ENCODE measurements at places on chromosomes 7 and 10. TPM values are rescaled to one million over a fixed set of nuclear protein-coding genes. Genes with fewer than 3 reads are reported as not detected.

DNA sequence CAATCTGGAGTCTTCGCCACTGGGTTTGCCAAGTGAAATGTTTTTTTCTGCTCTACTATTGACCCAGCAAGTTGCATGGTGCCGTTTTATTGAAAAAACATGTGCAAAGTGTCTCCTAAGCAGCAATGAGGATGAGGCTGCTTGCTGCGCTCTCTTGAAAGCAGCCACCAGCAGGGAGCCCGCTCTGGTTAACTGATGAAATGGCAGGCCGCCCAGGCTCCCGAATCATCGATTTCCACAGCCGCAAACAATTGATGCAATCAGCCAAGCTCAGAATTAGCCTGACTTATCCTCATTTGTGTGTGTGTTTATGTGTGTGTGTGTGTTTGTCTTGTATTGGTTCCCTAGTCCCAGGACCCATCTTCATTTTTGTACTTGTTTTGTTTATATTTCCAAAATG, 22.2 kb upstream of the LYZL1 start:
- DNase-seq = no peak

- peak; percentile 17 for DNase-seq
Measured at GRCh38 chr10:112434988-112435619, 11.6 kb downstream of the ZDHHC6 start.

- peak; percentile 87 for DNase-seq
Measured at GRCh38 chr10:30182191-30183054, 123.0 kb upstream of the JCAD start.

DNA sequence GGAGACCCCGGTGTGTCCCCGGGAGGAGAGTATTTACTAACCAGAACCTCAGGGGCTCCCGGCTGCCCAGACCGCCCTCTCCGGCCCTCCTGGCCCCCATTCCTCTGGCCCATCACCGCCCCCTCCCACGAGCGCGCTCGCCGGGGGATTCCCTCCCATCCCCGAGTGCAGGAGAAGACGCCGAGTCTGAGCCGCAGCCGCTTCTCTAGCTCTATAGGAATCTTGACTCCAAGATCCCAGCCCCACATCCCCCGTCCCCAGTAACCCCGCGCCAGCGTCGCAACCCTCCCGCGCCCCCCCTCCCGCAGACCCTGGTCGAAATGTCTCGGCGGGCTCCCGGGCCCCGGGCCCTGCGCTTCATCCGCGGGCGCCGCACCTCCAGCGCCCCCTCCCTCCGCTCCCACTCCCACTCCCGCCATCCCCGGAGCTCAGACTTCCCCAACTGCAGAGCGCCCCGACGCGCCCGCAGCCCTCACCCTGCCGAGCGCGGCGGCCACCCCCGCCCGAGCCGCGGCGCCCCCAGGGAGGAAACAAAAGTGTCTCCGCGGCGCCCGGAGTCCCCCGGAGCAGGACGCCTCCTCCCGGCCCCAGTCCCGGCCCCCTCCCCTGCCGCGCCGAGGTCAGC, 541 bp downstream of the ELMO1 start:
- DNase-seq = no peak

GRCh38 chr7:10972174-10972573, 1.5 kb upstream of the PHF14 start:
- DNase-seq = no peak

GRCh38 chr7:100974021-100974420, 4.7 kb downstream of the MUC12 start:
- DNase-seq = no peak

DNA sequence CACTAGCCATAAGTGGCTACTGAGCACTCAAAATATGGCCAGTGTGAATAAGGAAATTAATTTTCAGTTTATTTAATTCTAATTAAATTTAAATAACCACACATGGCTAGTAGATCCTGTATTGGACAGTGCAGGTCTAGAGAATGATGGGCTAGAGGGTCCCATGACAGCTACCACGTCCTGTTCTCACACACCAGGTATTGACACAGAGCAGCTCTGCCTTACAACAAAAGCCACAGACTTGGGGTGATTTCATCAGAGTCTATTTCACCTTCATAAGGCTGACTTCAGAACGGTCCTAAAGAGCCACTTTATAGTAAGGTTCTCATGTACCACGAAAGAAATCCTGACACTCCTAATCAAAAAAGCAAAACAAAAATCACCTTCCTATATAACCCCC, 111.3 kb downstream of the UBE2H start:
- DNase-seq = no peak

GRCh38 chr10:21010615-21011014, 113.5 kb upstream of the NEBL start:
- DNase-seq = no peak

DNA sequence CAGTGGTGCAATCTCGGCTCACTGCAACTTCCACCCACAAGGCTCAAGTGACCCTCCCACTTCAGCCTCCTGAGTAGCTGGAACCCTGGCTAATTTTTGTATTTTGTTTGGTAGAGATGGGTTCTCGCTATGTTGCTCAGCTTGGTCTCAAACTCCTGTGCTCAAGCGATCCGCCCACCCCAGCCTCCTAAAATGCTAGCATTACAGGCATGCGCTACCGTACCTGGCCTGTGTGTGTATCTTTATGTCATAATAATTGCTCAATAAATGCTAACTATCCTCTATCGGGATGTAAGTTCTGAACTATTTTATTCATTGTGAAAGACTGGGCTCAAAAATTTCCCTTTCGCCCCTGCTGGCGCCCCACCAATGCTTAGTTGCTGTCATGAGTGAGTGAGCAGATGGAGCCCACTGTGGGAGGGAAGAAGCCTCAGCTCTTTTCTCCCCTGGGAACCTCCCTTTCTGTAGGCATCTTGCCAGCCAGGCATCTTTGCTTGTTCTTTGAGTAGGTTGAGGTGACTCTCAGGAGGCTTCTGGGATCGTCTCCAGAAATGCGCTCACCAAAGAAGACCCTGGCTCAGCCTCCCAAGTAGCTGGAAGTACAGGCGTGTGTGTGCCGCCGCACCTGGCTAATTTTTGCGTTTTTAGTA, 38.3 kb downstream of the CAMK1D start:
- DNase-seq = no peak

- DNase-seq = no peak
Measured at GRCh38 chr10:124498056-124498455, 36.4 kb downstream of the LHPP start.

- no peak for DNase-seq
Measured at GRCh38 chr10:80273523-80274170, 15.8 kb downstream of the MAT1A start.

- DNase-seq = peak; percentile 51
Measured at GRCh38 chr10:20839141-20839540, 58.0 kb downstream of the NEBL start.

DNA sequence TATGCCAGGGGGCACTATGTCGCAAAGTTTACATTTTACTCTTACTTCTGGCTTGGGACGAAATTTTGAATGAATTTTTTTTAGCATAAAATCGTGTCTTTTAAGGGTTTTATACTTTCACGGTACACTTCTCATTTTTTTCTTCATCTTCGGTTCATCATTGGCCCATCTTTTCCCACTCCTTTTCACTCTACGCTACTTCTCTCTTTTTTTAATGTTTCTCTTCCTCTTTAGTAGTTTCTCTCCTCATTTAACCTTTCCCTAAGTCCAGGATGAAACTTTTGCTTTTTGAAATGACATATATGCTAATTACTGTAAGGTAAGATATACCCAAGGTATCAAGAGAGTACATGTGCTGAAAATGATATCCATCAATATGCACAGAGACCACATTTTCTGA, 39.5 kb downstream of the C7orf33 start:
- DNase-seq = no peak

DNA sequence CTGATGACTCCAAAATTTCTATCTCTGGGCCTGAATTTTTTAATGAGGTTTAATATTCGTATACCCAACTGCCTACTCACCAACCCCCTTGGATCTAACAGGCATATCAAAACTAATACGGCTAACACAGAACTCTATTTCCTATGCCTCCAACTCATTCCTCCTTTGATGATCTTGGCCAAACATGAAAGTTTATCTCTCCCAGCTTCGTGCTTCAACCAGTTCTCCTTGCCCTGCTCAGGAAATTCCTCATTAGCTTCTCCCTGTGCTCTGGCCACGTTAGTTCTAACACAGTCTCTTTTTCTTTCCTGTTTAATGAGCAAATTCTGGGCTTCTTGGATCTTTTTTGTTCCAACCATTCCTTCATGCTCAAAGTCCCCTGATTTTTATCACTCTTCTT, 138.9 kb upstream of the PTN start:
- no peak for DNase-seq

GRCh38 chr7:54981913-54982312, 36.9 kb upstream of the EGFR start:
- DNase-seq = no peak

DNA sequence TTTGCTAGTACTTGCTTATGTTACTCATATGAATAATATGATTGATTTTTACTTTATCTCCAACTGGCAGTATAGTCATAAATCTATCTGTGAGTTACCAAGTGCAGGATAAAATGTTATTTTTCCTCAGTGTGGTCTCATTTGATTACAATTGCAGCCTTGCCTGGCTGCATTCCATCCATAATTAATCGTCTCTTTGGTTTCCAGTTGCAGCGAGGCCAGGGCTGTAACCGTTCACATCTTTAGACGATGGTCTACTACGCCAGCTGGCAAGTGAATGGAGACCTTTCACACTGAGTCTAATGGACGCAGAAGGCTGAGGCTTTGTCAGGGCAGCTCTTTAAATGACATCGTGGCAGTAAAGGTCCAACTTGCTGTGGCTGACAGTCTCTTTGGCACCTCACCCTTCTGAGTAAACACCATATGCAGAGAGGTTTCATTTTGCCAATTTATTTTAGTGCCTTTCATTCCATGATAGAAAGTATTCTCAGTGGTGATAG, 84.0 kb downstream of the ARL4A start:
- no peak for DNase-seq

DNA sequence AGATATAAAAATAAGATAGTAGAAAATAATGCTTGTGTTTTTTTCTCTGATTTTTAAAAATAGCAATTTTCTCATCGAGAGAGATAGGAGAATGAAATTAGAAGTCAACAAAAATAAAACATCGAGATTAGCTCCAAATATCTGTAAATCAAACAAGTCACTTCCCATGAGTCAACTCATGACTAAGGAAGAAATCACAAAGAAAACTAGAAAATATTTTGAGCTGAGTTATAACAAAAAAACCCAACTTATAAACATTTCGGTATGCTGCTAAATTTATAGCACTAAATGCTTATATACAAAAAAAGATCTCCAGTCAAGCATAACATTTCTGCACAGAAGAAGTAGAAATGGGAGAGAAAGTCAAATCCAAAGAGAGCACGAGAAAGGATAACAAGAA, 140.1 kb downstream of the ITGA8 start:
- DNase-seq = no peak

GRCh38 chr7:46160861-46161260, 239.8 kb upstream of the IGFBP3 start:
- peak; percentile 43 for DNase-seq

DNA sequence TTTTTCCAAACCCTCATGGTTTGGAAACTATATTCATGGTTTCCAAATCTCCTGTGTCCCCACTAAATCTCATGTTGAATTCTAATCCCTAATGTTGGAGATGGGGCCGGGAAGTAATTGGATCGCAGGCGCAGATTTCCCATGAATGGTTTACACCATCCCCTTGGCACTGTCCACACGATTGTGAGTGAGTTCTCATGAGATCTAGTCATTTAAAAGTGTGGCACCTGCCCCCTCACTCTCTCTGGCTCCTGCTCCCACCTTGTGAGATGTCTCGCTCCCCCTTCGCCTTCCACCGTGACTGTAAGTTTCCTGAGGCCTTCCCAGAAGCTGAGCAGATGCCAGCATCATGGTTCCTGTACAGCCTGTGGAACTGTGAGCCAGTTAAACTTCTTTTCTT, 3.3 kb upstream of the MTPAP start:
- no peak for DNase-seq

DNA sequence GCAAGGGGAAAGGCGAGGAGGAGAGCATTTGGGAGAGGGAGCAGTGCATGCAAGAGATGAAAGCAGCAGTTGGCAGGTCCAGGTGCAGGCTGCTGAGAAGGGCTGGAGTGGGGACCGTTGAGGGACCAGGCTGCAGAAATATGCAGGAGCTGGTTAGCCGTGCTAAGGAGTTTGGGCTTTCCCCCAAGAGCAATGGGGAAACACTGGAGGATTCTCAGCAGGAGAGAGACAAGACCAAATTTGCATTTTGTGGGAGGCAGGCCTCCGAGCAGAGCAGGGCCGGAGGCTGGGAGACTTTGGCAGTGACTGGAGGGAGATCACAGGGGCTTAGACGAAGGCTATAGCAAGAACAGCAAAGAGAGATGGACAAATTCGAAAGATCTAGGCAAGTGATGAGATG, 11.8 kb downstream of the BTBD16 start:
- DNase-seq = no peak

DNA sequence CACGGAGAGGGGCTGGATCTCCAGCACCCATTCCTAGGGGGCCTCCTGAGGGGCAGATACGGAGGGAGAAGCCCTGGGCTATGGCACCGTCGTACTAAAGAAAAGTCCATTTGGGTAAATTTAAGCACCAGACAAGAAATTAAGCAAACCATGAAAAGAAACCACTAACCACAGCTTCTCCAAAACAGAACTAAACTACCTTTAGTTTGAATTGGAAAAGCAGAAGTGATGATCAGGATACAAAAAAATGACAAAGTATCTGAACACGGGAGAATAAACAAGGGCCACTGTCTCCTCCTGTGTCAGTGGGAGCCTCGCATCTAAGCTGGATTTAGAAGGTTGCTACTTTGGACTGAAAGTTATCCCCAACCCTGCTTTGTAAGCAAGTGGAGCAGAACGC, 69.1 kb downstream of the DIP2C start:
- no peak for DNase-seq

- DNase-seq = peak; percentile 18
Measured at GRCh38 chr7:135877805-135878204, 99.4 kb downstream of the MTPN start.

DNA sequence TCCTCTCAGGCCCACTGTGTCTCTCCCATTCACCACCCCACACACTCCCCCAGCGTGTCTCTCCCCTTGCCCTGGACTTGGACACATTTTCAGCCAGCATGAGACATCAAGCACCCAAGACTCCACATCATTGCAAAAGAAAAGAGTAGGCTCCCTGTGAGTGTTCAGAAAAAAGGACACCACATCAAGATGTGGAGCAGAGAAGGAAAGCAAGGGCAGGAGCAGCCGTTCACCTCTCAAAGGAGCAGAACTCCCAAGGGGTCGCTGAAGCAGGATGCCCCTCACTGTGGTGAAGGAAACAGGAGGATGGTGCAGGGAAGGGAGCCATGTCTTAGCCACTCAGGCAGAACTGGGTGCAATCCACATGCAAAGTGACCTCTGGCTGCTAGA, 89.9 kb upstream of the MACROH2A2 start:
- no peak for DNase-seq

- DNase-seq = no peak
Measured at GRCh38 chr7:104982308-104983075, 31.5 kb upstream of the KMT2E start.

Gene FFAR4
- not detected for total RNA-seq

Gene ENTPD1
- not detected for total RNA-seq

Gene ICA1
- 1.3 TPM for total RNA-seq

Gene IQUB
- not detected for total RNA-seq

Gene CLCN1
- not detected for total RNA-seq

Gene ZNF425
- 0.33 TPM for total RNA-seq

Gene HYAL4
- total RNA-seq = not detected

Gene EPHA1
- total RNA-seq = not detected

Gene SERPINE1
- total RNA-seq = 187 TPM

Gene WDR86
- total RNA-seq = not detected

Gene STOX1
- total RNA-seq = 0.23 TPM

Gene PSAP
- total RNA-seq = 329 TPM

Gene ATP6V0A4
- 0.47 TPM for total RNA-seq

Gene ACSM6
- not detected for total RNA-seq

Gene OPALIN
- total RNA-seq = not detected

Gene TRPV5
- not detected for total RNA-seq
